ENCODE measurements at places on chromosomes 6 and 20.

DNA sequence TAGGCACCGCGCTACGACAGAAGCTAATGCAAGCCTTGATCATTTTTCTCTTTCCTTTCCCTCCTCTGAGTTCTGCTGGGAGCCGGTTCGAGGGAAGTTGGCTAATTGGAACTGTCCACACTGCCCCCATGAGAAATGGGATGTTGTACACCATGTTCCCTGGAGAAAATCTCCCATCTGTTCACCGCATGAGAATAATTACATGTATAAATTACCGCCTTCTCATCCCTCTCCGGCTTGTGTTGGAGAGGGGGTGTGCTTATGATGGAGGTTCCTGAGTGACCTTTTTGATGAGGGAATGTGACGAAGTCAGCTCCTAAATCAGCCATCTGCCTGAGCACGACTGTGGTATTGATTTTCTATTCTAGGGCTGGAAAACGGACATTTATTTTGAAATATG is 320.2 kb upstream of the SULF2 start:
- DNase-seq: no peak

GRCh38 chr20:46023148-46023484 is 5.9 kb upstream of the SLC12A5 start:
- DNase-seq: no peak

DNA sequence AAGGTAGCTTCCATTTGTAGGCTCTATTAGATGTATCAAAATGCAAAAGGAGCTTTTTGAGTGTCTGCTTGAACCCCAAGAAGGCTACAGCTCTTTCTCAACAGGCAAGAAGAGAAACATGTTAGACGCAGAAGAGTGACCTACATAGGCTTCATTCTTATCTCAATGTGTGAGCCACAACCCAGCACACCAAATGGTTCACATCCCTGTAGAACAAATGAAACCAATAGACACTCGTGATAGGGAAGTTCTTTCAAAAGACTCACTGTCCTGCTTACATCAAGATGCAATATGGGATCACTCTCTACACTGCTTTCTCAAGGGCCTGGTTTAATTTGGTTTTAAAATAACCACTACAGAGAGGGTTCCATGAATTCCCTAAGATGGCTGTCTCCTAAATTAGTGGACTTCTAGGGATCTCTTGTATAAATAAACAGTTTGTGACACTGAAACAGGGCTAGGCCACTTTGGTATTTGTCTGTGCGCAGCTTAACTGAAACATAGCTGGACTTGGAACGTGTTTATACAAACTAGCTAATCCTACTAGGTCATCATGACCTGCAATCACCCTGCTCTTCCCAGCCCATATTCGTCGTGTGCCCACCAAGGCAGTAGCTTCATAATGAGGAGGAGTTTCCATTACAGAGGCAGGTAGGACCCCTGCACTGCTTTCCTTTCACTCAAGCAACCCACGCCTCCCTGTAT is 225.4 kb upstream of the PREP start:
- DNase-seq: no peak

DNA sequence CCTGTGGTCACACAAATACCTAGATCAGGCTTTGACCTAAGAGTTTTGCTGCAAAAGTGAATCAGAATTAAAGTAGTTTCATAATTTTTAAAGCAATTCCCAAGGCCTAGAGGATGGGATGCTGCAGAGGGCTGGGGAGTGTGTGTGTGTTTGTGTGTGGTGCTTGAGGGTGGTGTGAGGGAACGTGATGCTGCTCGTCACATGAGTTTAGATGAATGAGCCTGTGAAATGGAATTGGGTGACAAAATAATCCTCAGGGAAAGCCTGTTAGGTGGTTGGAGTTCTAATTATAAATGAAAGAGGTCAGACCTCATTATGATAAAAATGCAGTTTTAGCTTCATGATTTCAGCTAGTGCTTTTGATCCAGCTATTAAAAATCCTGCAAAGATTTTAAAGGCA is 87.5 kb upstream of the TMEM170B start:
- DNase-seq: no peak
